ENCODE measurements at places on chromosomes 5 and 9. TPM values are rescaled to one million over a fixed set of nuclear protein-coding genes. Genes with fewer than 3 reads are reported as not detected.

Gene PLAC8L1
- 2.5 TPM for total RNA-seq

Gene IL4
- 2.6 TPM for total RNA-seq

Gene SHOC1
- not detected for total RNA-seq

Gene SPEF2
- 8.9 TPM for total RNA-seq

Gene STPG3
- not detected for total RNA-seq

Gene REEP2
- total RNA-seq, result 0.75 TPM

Data from natural killer cell treated with Interleukin-12 subunit alpha and Interleukin-12 subunit beta and Interleukin-15 and Interleukin-18, amount 100 ng/mL, for 72 hours (primary cell).